Hematopoietic multipotent progenitor cell treated with erythropoietin and hydrocortisone succinate and interleukin-3 and kit ligand, for 8 days (in vitro differentiated cells): ENCODE measurements at places on chromosomes 2 and 18.

DNA sequence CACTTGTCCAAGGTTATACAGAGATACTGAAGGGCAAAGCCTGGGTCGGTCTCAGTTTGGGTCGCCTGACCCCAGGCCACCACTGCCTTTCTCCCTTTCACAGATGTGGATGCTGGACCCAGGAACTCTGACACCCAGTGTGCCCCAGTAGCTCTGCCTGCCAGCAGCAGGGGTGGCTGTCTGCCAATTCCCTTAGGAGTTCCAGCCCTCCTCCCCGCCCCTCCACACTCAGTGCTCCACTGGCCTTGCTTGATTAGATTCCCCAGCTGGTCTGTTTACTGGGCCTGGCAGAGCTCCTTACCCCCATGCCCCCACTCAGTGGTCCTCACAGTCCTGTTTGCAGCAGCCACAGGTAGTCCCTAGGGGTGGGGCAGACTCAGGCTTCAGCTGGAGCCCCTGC, 75.5 kb downstream of the NPAS2 start:
- DNase-seq: peak; percentile 72

GRCh38 chr2:202432776-202433175, 56.6 kb downstream of the BMPR2 start:
- DNase-seq: no peak

GRCh38 chr18:9679125-9679524, 29.0 kb upstream of the RAB31 start:
- no peak for DNase-seq

GRCh38 chr2:623130-623922, 53.9 kb downstream of the TMEM18 start:
- DNase-seq: no peak

GRCh38 chr18:65439188-65439587, 311.6 kb upstream of the CDH7 start:
- no peak for DNase-seq

DNA sequence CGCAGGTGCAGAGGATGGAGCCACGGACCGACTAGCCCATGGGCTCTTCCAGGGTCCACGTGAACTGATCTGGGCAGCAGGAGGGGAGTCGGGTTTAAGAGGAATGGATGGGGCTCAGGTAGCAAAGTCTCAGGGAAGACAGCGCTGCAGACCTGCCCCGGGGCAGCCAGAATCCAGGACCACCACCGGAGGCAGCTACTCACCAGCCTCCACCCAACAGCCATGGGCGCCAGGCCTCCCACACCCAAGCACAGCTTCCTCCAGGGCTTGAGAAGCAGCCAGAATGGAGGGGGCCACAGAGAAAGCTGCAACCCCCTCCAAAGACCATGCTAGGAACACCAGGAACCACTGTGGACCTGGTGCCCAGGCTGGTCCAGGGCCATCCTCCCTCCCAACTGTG, 164.3 kb downstream of the TWIST2 start:
- no peak for DNase-seq

GRCh38 chr2:173311844-173312606, 42.6 kb upstream of the CDCA7 start:
- DNase-seq: no peak

DNA sequence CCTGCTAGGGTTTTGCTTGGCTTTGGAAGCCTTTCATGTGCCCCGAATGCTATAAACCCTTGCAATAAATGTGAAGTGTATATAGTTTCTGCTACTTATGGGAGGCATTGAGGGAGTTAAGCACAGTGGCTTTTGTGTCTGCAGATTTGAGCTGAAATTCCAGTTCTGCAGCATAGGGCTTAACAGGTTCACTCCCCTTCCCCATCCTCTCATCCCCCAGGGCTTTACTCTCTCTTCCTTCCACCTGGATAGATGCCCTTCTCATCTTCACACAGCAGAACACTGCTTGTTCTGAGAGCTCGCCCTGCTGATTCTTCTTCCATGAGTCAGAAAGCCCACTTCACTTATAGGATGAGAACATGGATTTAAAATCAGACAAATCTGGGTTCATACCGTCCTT, 37.2 kb downstream of the SOX11 start:
- no peak for DNase-seq
